ENCODE measurements at places on chromosomes 2 and 18. TPM values are rescaled to one million over a fixed set of nuclear protein-coding genes. Genes with fewer than 3 reads are reported as not detected.

Gene GAREM1
- 2.4 TPM for total RNA-seq

Gene IL36B
- not detected for total RNA-seq

Gene GBX2
- not detected for total RNA-seq

Gene UPP2
- total RNA-seq = not detected

Gene PTPRN
- 58.1 TPM for total RNA-seq

Gene GAL3ST2
- 0.44 TPM for total RNA-seq

Gene RGPD6
- total RNA-seq = 51.2 TPM

Gene CNDP1
- not detected for total RNA-seq

Gene DUSP19
- total RNA-seq = 3.7 TPM

Gene MYCN
- total RNA-seq = not detected

Gene RSAD2
- total RNA-seq = 1.5 TPM

Gene DSG4
- total RNA-seq = not detected

Gene B3GNT7
- 0.11 TPM for total RNA-seq
